A549 treated with DMSO at 1 μM for 4 hours (cell line): ENCODE measurements at places on chromosomes 7 and 10. TPM values are rescaled to one million over a fixed set of nuclear protein-coding genes. Genes with fewer than 3 reads are reported as not detected.

Gene ASIC3
- total RNA-seq: 7.5 to 13.1 TPM (median 10.6 TPM) in 5 replicates

Gene KEL
- total RNA-seq: not detected in 5 replicates

Gene NEURL1
- 0.20 to 0.43 TPM (median 0.31 TPM) in 5 replicates for total RNA-seq

Gene CNPY1
- not detected in 5 replicates for total RNA-seq

Gene SLC29A3
- 13.1 to 15.7 TPM (median 14.0 TPM) in 5 replicates for total RNA-seq
